ENCODE measurements at places on chromosomes 1 and 21. TPM values are rescaled to one million over a fixed set of nuclear protein-coding genes. Genes with fewer than 3 reads are reported as not detected.

DNA sequence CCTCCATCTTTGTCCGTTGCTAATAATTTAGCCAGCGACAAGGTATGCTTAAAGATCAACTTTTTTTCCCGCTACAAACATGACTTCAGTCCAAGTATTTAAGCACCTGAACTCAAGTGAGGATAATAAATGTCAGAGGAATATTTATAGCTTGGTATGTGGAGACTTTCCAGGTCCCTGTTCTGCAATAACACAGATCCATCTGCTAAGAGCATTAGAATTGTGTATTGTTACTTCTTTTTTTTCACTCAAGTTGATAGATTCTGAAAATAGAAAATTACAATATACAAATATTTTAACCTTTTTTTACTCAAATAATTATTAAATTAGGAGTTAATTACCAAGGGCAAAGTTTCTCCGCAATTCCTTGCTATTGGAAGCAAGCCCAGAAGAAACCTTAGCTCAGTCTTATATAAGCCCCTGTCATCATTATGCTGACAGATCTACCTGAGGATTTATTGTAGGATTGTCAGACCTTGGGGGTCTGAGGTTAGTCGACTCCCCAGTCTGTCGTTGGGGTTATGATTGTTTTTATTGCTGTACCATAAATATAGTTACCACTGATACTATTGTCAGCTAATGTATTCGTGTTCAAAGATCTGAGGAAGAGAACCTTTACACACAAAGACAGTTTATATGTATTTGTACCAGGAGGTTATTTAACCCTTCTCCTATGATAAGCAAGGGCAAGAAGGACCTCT lies 337.9 kb downstream of the TBX15 start:
- DNase-seq, result no peak

GRCh38 chr1:164858096-164858632 lies 299.2 kb downstream of the PBX1 start:
- no peak for DNase-seq

DNA sequence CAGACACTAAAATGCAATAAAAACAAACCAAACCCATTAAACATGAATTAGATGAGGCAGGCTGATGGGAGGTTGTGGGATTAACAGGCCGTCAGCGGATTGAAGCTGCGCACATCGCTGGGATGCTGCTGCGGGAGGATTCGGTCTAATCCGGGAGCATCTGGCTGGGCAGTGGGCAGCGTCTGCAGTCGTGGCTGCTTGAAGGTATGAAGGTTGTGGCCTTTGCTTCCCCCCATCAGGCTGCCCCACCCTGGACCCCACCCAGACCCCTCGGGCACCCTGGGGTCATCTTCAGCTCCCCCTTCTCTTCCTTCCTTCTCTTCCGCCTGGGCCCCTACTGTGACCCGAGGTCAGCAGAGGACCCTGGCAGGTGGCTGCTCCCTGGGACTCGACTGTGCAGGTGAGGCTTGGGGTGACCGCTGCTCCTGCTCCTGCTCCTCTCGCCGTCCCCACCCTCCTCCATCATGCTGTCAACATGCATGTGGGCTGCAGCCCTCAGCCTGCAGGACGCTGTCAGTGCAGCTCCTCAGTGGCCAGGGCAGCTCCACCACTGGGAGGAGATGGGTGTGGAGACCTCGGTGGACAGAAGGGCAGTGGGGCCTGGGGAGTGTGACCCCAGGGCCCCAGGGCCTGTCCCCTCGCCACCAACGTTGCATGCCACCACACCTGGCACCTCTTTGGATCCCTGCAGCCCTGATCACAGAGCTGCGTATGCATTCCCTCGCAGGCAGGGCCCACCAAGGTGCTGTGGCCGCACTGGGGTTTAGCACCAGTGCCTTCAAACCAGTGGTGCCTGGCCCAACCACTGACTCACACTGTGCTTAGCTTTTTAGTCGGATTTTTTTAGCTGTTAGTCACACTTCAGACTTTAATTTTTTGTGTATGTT lies 112.2 kb upstream of the COL6A1 start:
- no peak for DNase-seq

SPATA1 gene
- total RNA-seq, result 1.2 TPM

DNA sequence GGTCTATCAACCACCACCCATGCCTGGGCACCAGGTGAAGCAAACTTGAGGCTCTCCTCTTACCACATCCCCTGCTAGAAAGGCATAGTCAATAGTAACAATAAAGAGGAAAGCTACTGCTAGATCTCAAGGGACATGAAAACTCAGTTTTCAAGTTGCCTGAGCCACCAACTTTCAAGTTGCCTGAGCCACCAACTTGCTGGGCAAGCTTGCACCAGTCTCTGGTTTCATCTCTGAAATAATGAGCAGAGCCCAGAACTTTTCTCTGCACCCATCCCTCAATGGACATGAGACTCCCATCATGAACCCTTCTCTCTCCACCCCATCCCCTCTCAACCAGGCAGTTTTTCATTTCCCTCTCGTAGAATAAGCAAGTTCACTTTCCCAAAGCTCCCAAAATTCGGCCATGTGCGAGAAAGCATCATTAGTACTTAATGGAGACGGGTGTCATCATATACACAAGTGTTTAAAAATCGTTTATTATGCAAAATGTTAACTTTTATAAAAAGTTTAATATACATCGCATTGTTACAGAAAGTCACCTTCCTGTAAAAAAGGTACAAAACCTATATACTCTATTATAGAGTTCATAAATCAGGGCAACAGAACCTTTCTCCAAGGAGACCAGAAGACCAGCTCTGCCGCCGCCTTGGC lies 1.7 kb downstream of the ID3 start:
- DNase-seq, result no peak

GRCh38 chr1:194056169-194056568 lies 869.8 kb upstream of the B3GALT2 start:
- no peak for DNase-seq

SLC45A1 gene
- 0.57 TPM for total RNA-seq

CAMSAP2 gene
- 1.3 TPM for total RNA-seq

DNA sequence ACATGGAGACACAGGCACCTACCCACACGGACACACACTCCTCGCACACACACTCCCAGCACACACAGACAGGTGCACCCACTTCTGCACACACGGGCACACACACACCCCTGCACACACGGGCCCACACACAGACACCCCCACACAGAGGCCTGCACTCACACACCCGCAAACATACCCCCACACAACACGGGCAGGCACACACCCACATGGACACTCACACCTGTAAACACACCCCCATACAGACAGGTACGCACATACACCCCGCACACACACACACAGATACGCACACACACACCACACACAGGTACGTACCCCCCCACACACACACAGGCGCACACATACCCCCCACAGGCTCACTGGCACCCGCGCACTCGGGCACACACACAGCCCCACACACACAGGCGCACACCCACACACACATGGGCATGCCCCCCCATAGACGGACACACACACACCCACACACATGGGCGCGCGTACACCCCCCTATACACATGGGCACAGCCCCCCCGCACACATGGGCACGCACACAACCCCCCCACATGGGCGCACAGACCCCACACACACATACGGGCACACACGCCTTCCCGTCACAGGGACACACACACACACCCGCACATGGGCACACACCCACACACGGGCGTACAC lies 6.1 kb downstream of the ATAD3A start:
- no peak for DNase-seq

DNA sequence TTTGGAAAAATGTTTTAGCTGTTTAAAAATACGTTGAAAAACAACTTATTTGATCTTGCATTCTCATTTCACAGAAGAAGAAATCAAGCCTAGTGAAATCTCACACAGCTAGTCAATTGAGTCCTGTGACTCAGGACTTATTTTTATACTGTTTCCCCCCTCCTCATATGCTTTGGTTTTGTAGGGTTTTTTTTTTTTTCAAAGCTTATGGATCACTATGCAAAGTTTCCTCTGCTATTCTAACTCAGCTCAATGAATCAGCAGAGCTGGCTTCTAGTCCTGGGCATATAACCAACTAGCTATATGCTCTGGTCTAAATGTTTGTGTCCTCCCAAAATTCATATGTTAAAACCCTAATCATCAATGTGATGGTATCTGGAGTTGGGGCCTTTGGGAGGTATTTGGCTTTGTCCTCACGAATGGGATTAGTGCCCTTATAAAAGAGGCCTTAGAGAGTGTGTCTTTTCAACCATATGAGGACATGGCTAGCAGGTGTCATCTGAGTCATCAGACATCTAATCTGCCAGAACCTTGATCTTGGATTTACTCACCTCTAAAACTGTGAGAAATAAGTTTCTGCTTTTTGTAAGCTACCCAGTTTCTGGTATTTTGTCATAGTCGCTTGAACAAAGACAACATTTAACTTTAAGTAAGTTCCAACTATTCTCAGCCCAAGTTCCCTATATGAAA lies 317.2 kb upstream of the C1orf87 start:
- no peak for DNase-seq

DNA sequence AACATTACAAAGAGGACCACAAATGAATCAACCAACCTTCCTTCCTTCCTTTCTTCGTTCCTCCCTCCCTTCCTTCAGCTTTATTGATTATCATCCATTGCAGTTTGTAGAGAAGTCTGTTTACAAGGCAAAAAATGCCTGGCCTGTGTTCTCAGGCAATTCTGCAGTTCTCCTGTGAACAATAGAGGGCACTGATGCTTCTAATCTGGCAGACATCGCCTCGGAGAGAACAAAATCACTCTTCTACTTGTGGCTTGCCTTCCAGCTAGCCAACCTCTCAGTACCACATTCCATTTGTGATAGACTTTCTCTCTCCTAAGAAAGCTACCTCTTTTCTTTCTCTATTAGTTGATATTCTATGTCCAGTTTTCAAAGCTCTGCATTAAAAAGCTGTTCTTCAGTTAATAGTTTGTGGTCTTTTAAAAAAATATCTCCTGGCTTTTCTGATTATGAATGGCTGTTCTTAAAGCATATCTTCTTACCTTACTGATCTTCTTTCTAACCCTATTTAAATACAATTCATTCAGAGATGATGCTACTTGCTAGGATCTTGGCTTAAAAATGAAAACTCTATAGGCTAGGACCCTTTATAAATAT lies 26.9 kb upstream of the ESRRG start:
- DNase-seq, result no peak

DNA sequence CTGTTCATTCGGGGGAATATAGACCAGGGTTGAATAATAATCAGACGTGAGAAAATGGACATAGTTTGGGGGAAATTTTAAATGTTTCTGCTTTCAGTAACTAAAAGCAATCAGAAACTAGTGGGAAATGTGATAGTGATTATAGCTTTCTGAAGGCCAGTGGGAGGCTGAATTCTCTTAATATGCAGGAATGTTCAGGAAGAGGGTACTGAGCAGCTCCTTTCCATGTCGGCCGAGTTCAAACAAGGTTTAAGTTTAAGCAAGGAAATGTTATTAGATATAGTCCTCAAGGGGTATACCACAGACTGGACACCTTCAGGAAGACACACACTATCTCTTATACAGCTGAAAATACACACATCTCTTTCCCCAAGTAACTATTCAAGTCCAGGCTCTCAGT lies 105.5 kb downstream of the HHAT start:
- DNase-seq, result no peak

- no peak for DNase-seq
These were observed 44.7 kb downstream of the EIF2B3 start for GRCh38 chr1:44941424-44942324.

DNA sequence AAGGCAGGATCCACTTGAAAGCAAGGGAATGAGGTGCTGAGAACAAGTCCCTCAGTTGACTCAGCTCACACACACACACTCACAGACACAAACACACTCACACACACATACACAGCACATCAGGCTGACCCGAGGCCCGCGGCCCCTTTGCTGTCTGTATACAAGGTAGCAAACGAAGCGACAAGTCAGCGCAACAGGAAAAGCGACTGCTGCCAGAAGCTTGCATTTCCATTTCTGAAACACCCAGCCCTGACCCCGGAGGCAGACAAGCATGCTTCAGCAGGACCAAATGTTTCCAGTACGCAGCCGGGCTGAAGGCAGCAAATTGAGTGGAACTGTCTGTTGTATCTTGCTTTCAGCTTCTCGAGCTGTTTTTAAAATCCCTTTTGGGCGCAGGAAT lies 501.6 kb downstream of the NPHP4 start:
- no peak for DNase-seq

PDXK gene
- 135 TPM for total RNA-seq

FAM43B gene
- total RNA-seq, result not detected

DNA sequence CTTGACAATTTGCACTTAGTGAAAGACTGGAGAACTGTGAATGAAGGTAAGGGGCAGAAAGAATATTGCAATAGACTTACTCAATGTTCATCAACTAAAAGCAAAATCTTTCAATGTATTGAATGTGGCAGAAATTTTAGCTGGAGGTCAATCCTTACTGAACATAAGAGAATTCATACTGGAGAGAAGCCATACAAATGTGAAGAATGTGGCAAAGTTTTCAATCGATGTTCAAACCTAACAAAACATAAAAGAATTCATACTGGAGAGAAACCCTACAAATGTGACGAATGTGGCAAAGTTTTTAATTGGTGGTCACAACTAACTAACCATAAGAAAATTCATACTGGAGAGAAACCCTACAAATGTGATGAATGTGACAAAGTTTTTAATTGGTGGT lies 80.7 kb downstream of the JMJD4 start:
- DNase-seq, result no peak

GRCh38 chr1:60988891-60989290 lies 93.5 kb upstream of the NFIA start:
- DNase-seq, result no peak

GRCh38 chr1:70318191-70318590 lies 36.3 kb downstream of the ANKRD13C start:
- DNase-seq, result no peak

GUCA2B gene
- not detected for total RNA-seq

DNA sequence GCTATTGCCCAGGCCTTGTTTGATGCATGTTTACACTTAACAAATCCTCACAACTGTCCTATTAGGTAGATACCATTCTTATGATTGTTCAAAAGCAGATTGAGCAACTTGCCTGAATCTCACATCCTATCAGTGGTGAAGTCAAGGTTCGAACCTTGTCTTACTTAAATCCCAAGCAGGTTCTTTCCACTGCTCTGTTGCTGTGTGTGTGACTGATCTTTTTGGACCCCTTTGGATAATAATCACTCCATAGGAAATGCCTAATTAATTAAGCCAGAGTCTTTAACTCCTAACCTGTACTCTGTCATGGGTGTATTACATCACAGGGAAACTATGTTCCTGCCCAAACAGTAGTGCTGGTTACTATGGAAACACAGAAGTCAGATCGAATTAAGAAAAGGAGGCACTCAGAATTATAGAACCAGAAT lies 84.2 kb downstream of the SPATA46 start:
- no peak for DNase-seq

SELP gene
- total RNA-seq, result 0.13 TPM

DNA sequence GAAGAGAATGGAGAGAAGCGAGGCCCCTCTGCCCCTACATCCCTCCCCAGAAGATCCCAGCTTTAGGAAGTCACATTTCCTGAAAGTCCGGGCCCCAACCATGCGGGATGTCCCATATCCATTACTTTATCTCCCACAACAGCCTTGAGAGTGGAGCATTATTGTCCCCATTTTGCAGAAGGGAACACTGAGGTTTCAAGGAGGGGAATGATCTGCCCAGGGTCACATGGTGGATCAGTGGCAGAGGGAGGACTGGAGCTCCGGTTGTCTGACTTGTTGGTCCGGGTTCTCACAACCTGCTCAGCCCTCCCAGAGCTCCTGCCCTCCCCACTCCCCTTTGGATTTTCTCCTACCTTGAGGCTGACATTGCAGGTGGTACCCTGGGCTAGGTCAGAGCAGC lies 2.2 kb upstream of the CRYBG2 start:
- no peak for DNase-seq

Data from activated T-helper 1 cell treated with anti-CD3 and anti-CD28 coated beads, Interleukin-12 subunit alpha, Interleukin-12 subunit beta, Interleukin-2, Interleukin-4 antibody, amounts not matched to agents 30 ng/mL and 10 ng/mL and 1 ng/mL, durations not matched to agents 14 hours and 24 hours and 36 hours (primary cell).